ENCODE measurements at places on chromosomes 3 and 15.

GRCh38 chr15:98438326-98438725 lies 210.0 kb upstream of the IGF1R start:
- DNase-seq: no peak

GRCh38 chr3:178041931-178042330 lies 494.3 kb upstream of the KCNMB2 start:
- no peak for DNase-seq

- DNase-seq: no peak
Observed at GRCh38 chr3:112687211-112687610, 46.3 kb upstream of the CCDC80 start.

DNA sequence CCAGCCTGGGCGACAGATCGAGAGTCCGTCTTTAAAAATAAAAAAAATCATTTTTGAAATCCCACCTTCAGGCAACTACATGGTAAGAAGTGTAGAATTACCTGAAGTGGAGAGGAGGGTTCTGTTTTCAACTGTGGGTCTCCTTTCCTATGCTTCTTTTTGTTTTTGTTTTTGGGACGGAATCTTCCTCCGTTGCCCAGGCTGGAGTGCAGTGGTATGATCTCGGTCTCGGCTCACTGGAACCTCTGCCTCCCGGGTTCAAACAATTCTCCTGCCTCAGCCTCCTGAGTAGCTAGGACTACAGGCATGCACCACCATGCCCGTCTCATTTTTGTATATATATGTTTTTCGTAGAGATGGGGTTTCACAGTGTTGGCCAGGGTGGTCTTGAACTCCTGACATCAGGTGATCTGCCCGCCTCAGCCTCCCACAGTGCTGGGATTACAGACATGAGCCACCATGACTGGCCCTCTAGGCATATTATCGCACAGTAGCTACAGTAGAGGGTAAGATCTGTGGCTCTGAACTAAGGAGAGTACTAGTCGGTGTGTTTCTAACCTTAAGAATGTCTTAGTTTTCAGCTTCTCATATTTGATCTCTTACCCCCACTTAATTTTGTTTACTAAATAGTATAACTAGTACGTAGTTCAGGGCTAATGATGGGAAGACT lies 8.5 kb downstream of the EBLN2 start:
- no peak for DNase-seq

- no peak for DNase-seq
Observed at GRCh38 chr3:147090461-147090860, 315.9 kb downstream of the ZIC4 start.

DNA sequence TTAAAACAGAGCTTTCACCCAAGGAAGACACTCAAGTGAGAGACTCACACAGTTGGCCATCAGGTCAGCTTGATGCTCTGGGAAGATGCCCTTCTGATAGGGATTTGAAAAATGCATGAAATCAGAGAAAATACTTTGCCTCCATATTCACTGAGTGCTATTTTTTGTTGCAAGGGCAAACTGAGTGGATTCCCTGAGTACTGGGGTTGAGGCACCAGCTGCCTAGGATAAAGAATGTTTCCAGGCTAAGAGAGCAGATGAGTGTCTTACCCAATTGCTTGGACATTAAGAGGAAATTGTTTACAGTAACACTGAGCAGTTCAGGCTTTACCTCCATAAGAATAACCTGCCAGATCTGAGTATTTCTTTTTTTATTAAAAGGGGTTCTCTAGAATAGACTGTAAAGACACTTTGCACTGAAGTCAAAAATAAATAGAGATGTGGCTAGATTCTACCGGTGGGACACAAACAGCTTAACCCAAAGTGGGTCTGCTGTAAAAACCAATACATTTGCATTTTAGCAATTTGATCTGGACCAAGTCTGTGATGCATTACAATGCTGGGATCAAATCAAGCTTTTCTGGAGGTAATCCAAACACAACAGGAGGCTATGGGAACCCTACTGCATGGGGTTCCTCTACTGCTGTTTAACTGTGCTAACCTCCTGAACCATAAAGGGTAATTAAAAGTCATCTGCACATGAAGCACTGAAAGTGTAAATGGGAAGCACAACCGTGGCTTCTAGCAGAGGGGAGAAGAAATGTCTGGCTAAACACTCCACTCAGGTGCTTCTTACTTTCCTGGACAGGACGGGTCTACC lies 238.8 kb upstream of the WNT5A start:
- DNase-seq: no peak

DNA sequence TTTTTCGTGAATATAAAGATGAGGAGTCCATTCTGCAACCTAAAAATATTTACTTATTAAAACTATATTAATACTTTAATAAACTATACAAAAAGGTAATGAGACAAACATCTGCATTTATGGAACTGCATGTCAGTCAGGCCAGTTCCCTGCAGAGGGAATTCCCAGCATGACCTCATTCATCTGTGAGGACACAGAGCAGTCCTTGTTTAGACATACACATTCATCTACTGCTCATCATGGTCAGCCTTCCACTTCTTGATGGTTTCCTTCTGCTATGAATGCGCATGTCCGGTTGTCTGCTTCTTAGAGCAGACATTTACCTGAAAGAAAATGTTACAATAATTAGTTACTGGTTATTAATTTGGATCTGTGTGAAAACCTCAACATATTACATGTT lies 3.3 kb upstream of the ACTR8 start:
- DNase-seq: no peak

- DNase-seq: no peak
Observed at GRCh38 chr15:92733090-92733933, 77.7 kb upstream of the FAM174B start.

DNA sequence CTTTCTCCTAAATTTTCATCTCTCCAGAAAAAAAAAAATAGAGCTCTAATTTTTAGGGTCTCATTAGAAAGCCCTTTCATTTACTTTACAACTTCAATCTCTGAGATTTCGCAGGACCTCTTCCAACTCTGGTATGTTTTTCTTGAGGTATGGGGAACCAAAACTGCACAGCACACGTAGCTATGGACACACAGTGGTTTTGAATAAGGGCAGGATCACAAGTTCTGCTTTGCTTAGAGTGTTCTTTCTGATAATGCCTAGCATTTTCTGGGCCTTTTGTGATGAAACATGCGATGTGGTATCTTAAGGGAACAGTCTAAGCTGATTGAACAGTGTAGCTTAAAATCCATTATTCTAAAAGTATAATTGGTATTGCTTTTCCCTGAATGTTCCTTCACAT lies 25.3 kb downstream of the ZNF592 start:
- DNase-seq: no peak

DNA sequence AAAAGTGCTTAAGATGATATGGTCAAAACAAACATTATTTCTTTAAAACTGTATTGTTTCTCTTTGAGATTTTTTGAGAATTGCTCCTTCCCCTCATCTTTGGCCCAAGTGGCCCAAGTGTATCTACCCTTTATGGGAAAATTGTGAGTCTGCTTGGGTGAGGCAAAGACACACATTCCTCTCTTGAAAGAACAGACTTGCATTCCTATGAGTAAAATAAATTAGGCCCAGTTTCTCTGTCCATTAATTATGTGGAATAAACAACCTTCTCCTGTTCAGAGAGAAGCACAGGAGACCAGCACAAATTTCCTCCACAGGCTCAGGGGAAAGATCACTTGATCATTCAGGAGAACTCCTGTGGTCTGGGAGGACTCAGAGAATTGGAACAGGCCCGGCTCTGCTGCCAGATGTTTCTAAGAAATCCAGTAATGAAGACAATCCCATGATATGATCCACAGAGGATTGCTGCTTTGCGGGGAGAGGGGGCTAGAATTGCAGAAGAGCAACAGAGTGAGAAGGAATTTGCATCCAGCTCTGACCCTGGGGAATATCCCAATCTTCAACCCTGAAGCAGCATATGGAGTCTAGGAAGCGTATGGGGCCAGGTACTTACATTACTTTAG lies 53.8 kb upstream of the BOC start:
- DNase-seq: no peak

GRCh38 chr15:42672444-42672843 lies 64.5 kb downstream of the CDAN1 start:
- no peak for DNase-seq

DNA sequence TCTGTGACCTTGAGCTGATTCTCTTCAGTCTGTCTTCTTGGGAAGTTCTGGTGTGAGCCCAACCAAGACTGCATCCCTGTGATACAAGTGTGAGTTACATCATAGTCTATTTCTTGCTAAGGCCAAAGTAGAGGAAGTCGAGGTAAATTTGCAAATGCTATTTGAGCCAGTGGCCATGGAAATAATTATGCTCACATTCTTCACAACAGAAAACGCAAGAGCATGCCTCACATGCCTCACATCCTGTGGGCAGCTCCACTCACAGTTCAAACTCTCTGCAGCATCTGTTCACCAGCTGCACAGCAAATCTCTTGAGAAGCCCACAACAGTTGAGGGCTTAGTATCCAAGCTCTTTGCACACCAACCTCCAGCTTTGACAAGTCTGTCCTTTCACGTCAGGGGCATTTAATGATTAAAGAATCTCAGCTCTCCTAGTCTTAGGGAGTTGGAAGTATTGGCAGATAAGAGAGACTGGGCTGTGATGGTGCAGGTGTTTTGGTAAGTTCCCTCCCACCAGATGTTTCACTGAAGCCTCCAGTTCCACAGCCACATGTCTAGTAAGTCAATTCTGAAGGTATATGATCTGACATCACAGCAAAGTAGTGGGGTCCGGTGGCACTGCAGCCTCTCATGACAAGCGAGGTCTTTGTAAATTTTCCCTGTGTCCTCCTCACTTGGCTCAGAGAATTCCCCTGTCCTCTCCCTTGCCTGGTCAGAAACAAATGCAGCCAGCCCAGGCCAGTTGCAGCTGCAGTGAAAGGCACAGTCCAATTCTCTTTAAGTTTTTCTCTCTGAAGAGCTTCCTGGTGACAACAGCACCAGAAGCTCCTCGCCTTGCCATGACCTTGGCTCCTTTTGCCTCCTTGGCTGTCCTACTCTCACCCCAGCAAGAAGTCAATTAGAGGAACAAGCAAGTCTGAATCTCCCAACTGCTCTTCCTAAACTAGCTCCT lies 166.1 kb downstream of the SSR3 start:
- no peak for DNase-seq

GRCh38 chr15:73617301-73617831 lies 15.8 kb downstream of the NPTN start:
- DNase-seq: no peak

GRCh38 chr3:57757642-57758297 lies 1.7 kb downstream of the SLMAP start:
- DNase-seq: no peak

DNA sequence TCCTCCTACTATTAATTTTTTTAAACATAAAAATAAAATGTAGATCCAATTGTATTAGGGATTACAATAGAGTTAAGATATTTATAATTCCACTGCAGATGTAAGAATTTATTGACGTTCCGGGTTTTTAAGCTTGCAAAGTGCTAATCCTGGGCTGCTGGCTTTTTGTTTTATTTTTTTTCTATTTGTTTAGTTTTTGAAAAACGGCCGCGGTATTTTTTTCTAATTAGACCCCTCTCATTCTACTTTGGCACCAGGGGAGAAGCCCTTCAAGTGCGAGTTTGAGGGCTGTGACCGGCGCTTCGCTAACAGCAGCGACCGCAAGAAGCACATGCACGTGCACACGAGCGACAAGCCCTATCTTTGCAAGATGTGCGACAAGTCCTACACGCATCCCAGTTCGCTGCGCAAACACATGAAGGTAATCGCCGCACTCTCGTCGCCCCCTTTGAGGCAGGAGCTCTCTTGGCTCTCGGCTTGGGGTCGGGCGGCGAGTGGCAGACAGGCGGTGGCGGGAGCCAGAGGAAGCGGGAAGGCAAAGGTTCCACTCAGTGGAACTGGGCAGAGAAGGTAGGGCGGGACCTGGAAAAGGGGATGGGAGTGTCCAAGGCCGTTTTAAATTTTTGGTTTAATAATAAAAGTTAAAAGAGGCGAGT lies 3.2 kb downstream of the ZIC1 start:
- DNase-seq: no peak

- DNase-seq: no peak
Observed at GRCh38 chr3:48561045-48561736, 2.4 kb downstream of the UCN2 start.

GRCh38 chr15:101242160-101242998 lies 9.5 kb downstream of the CHSY1 start:
- DNase-seq: peak; percentile 82

DNA sequence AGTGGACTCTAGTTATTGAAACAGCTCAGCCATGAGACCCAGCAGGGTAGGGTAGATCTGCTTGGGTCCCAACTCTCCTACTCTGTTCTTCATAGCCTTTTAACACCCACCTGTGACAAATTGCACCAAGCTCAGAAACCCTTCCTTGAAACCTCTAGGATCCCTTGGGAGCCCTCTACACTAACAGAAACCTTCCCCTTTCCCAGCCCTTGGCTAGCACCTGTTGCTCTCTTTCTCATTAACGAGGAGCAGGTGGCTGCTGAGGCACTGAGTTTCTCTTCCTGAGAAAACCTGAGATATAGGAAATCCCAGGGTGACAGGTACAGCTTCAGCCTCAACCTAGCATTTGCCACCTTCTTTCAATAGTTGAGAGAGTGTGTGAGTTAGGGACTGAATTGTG lies 88.3 kb upstream of the CLSTN2 start:
- DNase-seq: no peak

GRCh38 chr3:128242818-128243601 lies 89.7 kb downstream of the EEFSEC start:
- DNase-seq: peak; percentile 19

DNA sequence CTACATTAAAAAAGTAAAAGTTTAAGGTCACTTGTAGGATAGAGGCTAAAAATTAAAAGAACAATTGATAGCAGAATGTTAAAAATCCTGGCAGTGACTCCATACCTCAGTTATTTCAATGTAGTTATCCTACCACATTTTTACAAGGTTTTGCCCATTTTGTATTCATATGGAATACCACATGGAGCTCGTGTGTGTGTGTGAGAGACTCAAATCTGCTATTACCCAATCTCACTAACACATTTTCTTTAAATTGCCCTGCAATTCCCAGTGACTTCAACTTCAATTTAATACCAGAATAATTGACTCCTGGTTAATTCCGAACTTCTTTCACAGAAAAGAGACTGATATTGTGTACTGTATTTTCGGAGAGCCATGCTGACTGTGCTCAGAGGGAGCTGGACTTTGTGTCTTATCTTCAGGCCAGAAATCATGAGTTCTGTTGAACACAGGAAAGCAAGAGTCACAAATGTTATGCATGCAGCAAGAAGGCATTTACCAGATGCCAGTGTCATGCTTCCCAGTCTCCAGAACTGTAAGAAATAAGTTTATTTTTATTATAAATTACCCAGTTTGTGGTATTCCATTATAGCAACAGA lies 529.0 kb upstream of the NECTIN3 start:
- no peak for DNase-seq

DNA sequence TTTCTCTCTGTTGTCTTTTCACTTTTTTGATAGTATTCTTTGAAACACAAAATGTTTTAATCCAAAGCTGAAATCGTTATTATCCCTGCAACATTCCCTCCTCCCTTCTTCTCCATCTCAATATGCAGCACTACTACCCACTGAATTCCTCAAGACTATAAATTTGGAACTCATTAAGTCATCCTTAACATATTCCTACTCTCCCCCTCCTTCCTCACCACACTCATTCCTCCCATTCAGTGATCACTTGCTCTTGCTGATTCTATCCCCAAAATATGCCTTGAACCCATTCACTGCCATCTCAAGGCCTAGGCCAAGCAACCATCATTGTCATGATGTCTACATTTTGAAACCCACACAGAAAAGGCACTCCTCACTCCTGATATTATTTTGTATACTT lies 2.4 kb upstream of the PIK3R4 start:
- DNase-seq: no peak

All from activated CD4-positive, alpha-beta T cell treated with anti-CD3 and anti-CD28 coated beads, Interleukin-2, Interleukin-4, amounts not matched to agents 100 ng/mL and 50 ng/mL, durations not matched to agents 16 hours and 8 hours (primary cell).